Mononuclear cell (primary cell): ENCODE measurements at places on chromosomes 5 and 9. TPM values are rescaled to one million over a fixed set of nuclear protein-coding genes. Genes with fewer than 3 reads are reported as not detected.

Gene IRX1
- total RNA-seq = not detected

Gene FAT2
- not detected for total RNA-seq

Gene FBP1
- total RNA-seq = 12.2 TPM

Gene DCAF10
- total RNA-seq = 8.8 TPM

Gene TXNDC8
- not detected for total RNA-seq

Gene PTPRD
- 0.52 TPM for total RNA-seq

Gene ZNF618
- 0.94 TPM for total RNA-seq

Gene FLT4
- total RNA-seq = 1.3 TPM

Gene GARNL3
- 1.0 TPM for total RNA-seq

Gene PCDHB9
- total RNA-seq = 0.31 TPM

Gene DMRT2
- total RNA-seq = not detected

Gene GALT
- 46.4 TPM for total RNA-seq

Gene PDE6A
- not detected for total RNA-seq

Gene ZNF608
- 0.84 TPM for total RNA-seq

Gene TMEM215
- total RNA-seq = not detected

Gene PCDHA6
- total RNA-seq = not detected

Gene DDX4
- total RNA-seq = not detected

Gene ITGA2
- total RNA-seq = 0.73 TPM

Gene CCNI2
- 1.5 TPM for total RNA-seq

Gene HAVCR2
- 27.3 TPM for total RNA-seq

Gene NUTM2F
- total RNA-seq = not detected

Gene THBS4
- 0.10 TPM for total RNA-seq

Gene LRRTM2
- total RNA-seq = 0.10 TPM

Gene SPDL1
- 3.7 TPM for total RNA-seq

Gene TMEM232
- 2.7 TPM for total RNA-seq
